ENCODE measurements at places on chromosomes 4 and X.

DNA sequence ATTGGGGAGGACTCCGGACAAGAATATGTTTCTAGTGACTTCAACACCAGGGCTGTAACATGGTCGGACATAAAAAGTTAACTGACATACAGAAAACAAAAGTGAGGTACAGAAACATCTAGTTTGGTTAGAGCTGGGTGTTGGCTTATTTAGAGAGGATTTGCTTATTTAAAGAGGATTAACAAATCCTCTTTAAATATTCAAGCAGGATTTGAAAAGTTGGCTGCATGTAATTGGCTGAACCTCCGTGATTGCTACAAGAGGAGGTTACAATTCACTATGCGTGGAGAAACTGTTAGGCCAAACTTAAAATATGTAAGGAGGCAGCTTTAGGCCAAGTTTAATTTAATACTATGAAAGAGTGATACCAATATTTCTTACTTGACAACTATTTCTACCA is 2707.4 kb downstream of the ARAP2 start:
- ATAC-seq = no peak

GRCh38 chr4:129345609-129346008 is 249.7 kb downstream of the C4orf33 start:
- no peak for ATAC-seq

- ATAC-seq = no peak
These were observed 89.1 kb downstream of the PCDH18 start for GRCh38 chr4:137443031-137443800.

- ATAC-seq = no peak
These were observed 23.4 kb upstream of the HTRA3 start for GRCh38 chr4:8245884-8246833.

- no peak for ATAC-seq
These were observed 31.0 kb downstream of the XK start for GRCh38 chrX:37716602-37717001.

GRCh38 chr4:124804041-124804440 is 91.5 kb upstream of the ANKRD50 start:
- peak; percentile 68 for ATAC-seq

GRCh38 chr4:100165809-100166208 is 24.5 kb downstream of the DDIT4L start:
- ATAC-seq = no peak

DNA sequence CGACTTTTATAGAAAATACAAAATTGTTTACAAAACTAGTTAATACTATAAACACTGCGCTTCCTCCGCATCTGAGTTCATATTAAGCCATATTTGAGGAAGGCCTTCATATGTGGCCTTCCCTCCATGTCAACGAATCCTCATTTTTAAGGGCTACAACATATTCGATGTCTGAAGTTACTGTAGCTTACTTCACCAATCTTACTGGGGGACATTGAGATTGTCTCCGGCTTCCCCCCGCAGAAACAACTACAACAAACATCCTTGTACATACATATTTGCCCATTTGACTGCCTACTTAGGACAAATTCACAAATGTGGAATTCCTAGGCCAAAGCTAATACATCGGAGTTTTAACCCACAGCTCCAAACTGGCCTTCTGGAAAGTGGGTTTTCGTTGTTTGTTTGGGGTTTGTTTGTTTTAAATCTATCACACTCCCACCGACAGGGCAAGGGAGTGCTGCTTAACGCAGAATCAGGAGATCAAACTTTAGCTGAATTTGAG is 581 bp upstream of the FAM114A1 start:
- ATAC-seq = no peak

DNA sequence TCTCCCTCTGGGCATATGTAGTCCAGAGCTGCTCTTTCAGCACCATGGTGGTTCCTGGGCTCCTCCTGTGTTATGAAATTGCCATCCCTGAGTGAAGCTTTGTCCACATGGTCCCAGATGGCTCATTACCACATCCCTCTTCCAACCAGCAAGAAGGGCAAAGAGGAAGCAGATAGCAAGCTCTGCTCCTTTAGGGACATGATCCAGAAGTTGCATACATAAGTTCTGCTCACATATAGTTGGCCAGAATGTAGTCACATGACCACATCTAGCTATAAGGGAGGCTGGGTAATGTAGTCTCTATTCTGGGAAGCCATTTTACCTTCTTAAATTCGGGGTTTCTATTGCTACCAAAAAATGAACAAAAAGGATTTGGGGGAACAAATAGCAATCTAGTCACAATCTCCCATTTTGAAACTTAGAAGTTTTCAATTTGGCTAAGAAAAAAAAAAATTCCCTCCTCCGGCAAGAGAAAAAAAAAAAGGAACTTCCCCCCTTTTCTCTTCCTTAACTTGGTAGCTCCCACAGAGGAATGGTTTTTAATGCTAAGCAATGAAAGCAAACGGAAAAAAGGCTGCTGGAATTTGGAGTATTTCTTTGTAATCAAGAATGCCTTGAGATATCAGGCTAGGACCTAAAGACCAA is 88.2 kb upstream of the USP9X start:
- peak; percentile 92 for ATAC-seq

- ATAC-seq = no peak
These were observed 14.2 kb downstream of the DHX15 start for GRCh38 chr4:24570172-24570571.

- no peak for ATAC-seq
These were observed 59.9 kb upstream of the TXK start for GRCh38 chr4:48193921-48194468.

- ATAC-seq = no peak
These were observed 44.6 kb upstream of the TRPC5OS start for GRCh38 chrX:111831343-111831742.

- ATAC-seq = no peak
These were observed 185.1 kb upstream of the DIPK2B start for GRCh38 chrX:45385757-45386156.

DNA sequence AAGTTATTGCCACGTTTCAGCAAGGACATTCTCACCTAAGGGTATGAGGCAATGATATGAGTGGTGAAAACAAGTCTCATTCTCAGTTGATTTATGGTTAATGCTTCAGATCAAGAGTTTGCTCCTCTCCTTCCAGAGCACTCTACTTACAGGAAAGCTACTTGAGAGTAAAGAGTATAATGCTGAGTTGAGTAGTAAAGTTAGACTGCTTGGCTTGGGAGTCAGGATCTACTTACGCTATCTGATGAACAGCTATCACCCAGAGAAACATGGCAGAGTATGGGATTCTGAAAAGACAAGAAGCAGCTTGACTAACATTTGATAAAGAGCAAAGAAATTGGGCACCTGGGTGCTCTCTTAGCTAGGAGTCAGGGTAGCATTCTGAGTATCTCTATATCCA is 211.8 kb downstream of the GLUD2 start:
- ATAC-seq = no peak

DNA sequence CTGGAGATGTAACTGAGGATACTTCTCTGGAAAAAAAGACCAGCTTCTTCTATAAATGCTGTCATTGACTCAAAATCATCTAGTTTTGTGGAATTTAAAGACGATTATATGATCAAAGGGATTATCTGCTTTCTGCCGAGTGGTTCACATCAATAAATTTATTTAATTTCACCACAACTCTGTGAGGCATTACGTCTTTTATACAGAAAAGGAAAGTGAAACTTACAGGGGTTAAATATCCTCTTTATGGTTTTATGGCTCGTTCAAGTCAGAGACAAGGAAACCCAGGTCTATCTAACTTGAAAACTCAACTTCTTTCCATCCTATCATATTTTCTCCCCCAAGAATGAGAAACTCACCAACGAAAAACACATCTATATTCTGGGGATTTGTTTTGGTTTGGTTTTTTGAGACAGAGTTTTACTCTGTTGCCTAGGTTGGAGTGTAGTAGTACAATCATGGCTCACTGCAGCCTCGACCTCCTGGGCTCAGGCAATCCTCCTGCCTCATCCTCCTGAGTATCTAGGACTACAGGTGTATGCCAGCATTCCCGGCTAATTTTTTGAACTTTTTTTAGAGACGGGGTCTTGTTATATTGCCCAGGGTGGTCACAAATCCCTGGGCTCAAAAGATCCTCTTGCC is 377.9 kb upstream of the EMCN start:
- ATAC-seq = no peak

DNA sequence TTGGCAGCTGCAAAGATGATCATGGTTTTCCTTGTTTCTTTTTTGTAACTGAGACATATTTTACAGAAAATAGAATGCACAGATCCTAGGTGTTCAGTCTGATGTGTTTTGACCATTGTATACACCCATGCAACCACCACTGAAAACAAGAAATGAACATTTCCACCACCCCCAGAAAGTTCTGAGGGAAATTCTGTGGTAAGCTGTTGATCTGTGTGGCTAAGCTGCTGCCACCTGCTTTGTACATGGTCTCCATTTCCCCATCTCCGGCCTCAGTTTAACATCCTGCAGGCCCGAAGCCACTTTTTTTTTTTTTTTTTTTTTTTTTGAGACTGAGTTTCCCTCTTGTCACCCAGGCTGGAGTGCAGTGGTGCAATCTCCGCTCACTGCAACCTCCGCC is 65.3 kb downstream of the NYX start:
- ATAC-seq = no peak

DNA sequence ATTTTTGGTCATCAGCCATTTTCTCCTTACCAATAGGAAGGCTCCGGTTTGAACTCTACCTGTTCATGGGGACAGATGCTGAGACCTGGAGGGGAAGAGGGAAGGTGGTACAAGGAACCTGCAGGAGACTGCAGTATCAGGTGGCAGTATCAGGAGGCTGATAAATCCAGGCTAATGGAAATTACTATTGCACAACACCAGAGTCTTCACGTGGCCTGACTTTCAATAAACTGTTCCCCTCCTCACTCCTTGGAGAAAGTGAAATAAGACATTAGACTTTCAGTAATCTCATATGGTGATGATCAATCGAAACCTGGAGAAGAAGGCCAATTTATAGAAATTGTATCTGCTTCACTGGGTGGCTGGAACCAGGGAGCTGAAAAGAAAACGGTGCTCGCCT is 46.2 kb upstream of the BCOR start:
- ATAC-seq = no peak
